ENCODE measurements at places on chromosomes 2 and 18.

DNA sequence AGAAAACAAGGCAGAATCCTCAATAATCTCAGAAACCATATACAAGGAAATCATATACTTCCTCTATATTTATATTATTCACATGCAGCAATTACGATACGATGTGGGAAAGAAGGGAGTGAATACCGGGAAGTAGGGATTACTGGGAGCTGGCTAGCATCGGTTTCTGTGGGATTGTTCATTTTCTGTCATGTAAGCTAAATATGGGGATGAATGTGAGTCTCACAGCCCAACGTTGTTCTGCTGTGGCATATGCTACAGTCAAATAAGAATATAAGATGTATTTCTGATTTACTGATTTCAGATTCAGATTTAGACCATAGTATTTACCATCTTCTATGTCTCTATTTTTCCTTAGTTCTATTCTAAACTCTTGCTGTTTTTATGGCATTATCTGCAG lies 113.6 kb downstream of the EVA1A start:
- no peak for DNase-seq

GRCh38 chr2:29518010-29518409 lies 402.8 kb downstream of the CLIP4 start:
- no peak for DNase-seq

DNA sequence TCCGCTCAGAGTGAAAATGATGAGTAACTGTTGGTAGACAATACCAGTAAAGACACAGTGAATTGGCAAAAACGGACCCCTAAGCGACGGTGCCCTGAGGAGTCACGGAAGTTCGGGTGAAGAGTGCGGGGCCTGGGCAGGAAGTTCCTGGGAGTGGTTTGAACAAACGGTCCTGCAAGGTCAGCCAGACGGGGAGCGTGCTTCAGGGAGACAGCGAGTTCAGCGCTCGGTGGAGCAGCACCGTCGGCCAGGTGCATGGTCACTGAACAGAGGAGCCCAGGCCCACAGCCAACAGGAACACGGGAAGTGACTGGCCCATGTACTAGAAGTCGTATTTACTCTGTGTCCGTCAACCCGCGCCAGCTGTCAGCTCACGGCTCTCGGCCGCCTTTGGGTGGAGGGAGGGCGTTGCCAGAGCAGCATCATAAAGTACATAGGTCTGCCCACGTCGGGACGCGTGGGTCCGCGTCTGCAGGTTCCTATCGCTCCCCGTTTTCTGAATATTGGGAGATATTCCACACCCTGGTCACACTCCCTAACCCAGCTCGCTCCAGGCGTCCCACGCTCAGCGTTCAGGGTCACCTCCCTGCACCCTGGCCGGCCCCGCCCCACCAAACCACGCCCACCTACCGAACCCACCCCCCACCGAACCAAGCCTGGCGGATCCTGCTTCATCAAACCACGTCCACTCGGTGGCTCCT lies 75.6 kb upstream of the UXS1 start:
- DNase-seq, result no peak

- no peak for DNase-seq
Observed at GRCh38 chr2:848099-848498, 102.5 kb upstream of the SNTG2 start.

DNA sequence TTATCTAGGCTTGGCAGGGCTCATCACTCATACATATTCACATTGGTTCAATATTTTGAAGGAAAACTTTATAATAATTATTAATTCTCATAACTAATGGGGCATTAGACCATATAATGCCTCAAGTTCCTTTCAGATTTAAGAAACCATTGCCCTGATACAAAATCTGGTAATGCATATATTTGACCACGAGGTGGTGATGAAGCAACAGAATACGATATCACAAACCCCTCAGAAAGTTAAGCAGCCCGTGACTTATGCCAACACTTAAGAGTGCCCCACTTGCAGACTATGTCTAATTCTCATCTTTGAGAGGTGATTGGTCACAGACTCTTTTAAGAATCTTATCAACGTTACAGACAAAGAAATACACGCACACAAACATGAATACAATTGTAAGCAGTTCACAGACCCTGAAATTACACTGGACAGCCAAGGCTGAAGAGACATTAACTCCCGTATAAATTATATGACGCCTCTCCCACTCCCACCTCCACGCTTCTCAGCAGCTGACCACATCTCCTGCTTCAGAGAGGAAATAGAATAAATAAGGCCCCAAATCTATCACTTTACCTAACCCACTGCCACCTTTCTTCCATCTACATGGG lies 20.7 kb upstream of the DNAH6 start:
- DNase-seq, result peak; percentile 61

- DNase-seq, result no peak
Observed at GRCh38 chr18:42854558-42854957, 260.9 kb downstream of the RIT2 start.

- DNase-seq, result no peak
Observed at GRCh38 chr2:194539425-194539824, 1117.6 kb upstream of the SLC39A10 start.

DNA sequence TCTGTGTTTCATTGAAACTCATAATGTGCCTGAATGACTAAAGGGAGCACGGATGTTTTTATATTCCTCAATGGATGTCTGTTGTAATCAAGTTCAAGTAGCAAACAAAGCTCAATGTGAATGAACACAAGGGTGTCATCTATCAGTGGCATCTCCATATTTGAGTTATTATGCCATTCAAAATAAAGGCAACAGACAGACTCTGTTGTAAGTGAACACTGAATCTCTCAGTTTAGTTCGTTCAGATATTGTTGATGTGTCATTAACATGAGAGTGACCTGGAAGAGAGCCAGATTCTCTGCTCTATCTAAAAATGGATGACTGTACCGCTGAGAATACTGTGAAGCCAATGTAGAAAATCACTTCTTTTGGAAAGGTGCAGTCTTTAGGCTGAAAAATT lies 118.7 kb downstream of the NUP35 start:
- DNase-seq, result peak; percentile 24

- no peak for DNase-seq
Observed at GRCh38 chr2:240663546-240664190, 19.0 kb downstream of the AQP12B start.

DNA sequence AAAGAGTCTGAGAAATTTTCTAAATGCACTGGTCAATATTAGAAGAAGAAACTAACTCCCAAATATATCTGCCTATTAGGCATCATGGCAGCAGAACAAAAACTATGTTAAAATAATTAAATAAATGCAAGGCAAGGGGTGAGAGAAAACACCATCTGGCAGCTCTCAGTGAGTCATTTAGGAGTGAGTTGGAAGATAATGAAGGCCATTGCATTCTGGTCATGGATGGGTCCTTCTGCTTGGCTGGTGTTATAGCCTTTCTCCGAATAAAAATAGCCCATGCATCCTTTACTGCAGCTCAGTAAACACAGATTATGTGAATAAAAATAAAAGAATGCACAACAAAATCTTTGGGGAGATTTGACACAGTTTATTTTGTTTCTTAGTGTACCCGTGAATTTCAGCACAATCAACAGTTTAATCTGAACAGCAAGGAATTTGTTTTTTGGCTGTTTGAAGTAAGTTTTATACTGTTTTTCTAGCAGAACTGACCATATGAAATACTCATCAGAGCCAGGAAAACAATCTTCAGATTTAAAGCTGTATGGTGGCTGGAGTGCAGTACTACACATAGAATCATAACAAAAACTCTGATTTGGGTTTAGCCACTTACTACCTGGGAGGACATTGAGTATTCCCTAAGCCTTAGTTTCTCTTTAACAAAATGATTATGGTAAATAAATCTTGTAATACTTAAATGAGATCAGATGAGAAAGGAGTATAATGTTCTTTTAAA lies 225.1 kb upstream of the ITGA4 start:
- DNase-seq, result peak; percentile 87

GRCh38 chr18:7921938-7922587 lies 354.9 kb downstream of the PTPRM start:
- no peak for DNase-seq

GRCh38 chr2:28707592-28707991 lies 44.0 kb upstream of the PPP1CB start:
- no peak for DNase-seq

- no peak for DNase-seq
Observed at GRCh38 chr2:39922679-39923405, 143.8 kb upstream of the THUMPD2 start.

- no peak for DNase-seq
Observed at GRCh38 chr2:31933066-31933465, 77.7 kb downstream of the MEMO1 start.

DNA sequence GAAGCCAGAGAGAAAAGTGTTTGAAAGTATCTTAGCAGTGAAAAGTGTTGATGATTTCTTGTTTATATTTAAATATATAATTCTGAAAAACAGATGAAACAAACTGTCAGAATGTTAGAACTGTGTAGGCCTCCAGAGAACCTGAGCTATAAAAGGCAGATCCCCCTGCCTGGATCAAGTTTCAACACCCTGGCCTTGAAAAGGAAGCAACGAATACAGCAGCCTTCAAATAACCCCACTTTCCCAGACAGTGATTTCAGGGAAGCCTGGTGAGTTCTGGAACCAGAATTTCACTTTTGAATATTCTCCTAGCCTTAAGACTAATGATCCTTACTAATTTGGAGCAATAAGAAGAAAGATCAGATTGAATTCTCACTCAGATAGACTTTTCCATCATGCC lies 13.3 kb upstream of the TRIM43 start:
- no peak for DNase-seq

DNA sequence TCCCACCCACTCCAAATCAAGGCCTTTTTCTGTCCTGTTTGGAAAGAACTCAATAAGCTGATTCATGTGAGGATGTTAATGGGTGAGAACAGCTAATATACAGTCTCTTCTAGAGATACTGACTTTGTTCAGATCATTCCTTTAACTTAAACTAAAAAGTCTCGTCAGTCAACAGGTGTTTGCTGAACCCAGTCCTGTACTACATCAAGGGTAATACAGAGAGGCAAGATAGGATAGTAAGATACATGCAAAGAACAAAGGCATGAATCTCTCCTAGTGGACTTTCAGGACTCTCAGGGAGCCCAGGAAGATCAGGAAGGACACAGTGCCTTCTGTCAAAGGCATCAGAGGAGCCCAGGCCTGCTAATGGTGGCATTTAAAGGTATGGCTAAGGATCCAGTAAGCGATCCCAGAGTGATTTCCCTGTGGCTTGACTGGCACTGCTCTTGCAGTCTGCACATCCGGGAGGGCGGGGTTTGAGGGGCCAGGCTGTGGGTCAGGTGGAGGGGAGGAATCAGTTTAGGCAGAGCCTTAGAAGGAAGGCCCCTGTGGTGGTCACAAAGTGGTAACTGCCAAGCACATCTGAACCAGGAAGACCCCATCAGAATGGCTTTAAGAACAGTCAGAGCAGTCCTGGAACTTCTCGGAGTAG lies 54.0 kb downstream of the EPAS1 start:
- no peak for DNase-seq

DNA sequence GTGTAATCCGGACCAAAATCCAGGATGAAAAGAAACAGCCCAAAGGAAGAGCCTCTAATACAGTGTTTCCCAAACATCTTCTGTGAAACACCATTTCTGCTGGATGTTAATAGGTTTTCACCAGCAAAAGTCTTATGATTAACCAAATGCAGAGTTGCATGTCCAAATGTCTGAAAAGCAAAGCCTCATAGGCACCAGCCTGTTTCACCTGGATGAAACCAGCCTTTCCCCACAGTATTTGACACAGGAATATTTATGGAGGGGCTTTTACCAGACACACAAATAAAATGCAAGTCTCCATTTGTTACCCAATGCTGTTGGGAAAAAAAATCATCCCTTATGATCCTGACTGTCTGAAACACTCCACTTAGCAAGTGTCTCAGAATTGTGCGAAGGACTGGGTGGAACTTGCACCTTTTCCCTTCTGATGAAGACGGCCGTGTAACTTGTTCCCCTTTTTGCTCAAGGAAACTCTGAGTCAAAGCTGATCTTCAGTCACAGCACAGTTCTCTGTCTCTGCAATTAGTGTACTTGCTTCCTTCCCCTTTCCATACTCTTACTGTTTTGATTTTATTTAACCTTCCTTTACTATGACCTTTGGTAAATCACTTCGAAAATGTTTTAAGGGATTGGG lies 70.3 kb upstream of the IL1R2 start:
- DNase-seq, result no peak

DNA sequence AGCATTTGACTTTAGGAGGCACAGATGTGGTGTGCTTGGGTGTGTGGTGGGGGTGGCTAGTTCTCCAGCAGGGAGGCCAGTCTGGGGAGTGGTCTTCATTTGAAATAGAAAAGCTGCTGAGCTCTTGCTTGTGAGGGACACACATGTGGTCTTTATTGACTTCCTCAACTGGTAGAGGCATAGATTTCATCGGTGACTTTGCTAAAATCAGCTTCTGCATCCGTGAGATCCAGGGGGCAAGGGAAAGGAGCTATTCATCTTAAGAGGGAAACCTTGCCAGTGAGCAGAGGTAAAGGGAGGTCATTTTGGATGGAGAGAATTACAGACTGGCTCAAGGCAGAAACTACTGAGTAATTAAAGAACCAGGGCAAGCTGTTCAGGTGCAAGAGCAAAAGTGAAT lies 4.7 kb downstream of the MAPRE3 start:
- no peak for DNase-seq

DNA sequence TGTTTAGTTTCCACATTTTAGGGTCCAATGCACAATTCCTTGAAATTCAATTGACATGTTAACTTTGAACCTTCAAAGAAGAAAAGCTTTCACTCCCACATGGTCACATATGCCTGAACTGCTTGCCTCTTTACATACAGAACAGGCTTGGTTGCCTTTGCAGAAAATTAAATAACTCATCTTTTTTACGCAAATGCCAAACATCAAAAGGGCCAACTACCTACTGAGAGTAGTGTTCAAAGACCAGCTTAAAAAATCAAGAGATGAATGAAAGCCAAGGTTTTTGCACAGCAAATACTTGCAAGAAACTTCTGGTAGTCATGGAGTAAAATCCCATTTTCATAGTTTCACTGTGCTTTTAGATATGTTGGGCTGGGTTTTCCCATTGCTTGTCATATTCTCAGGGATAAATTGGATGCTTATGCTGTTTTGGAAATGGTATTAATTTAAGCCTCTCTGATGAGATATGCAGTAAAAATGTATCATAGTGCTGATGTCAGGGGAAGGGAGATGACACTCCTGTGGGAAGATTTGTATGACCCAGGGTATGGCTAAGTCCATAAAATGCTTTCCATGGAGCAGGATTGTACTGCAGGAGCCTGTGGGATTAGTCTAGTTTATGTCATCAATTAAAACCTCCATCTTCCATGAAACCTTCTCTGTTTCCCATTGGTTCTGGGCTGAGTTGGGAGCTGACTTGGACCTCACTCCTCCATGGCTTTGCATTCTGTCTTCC lies 60.6 kb upstream of the DARS1 start:
- DNase-seq, result peak; percentile 2

- DNase-seq, result no peak
Observed at GRCh38 chr2:209536363-209536762, 112.5 kb downstream of the MAP2 start.

GRCh38 chr2:159613651-159614285 lies 2.6 kb downstream of the BAZ2B start:
- DNase-seq, result no peak

GRCh38 chr2:17683981-17684380 lies 69.6 kb downstream of the SMC6 start:
- DNase-seq, result no peak

GRCh38 chr18:13126966-13127598 lies 91.5 kb upstream of the LDLRAD4 start:
- DNase-seq, result no peak
